ENCODE measurements at places on chromosomes 11 and 22.

DNA sequence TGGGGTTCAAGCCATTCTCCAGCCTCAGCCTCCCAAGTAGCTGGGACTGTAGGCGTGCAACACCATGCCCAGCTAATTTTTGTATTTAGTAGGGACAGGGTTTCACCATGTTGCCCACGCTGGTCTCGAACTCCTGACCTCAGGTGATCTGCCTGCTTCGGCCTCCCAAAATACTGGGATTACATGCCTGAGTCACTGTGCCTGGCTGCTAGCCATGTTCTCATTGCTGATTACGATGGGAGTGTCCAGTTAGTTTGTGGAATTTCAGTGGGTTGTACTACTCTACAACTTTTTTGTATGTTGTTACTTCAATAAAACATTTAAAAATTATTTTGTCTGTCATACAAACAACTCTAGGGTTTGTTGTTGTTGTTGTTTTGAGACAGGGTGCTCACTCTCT lies 4.8 kb upstream of the VPS11 start:
- DNase-seq: peak; percentile 86

GRCh38 chr11:96105197-96105895 lies 181.4 kb upstream of the MTMR2 start:
- no peak for DNase-seq

DNA sequence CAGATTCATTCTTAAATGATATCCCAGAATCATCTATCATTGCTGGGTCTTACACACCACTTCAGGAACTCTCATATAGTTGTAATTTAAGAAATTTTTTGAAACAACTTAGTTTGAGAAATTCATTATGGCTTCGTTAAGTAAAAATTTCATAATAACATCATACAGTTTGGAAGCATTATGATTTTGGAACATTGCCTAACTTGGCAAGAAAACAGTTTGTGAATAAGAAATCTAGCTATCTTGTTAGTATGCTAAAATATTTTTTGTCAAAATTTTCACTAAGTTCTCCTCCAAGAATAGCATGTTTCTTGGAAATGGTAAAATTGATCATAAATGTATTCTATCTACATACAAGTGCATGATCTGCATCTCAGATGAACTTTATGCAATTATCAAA lies 217.7 kb downstream of the CNTN5 start:
- DNase-seq: no peak

- DNase-seq: no peak
These were observed 54.6 kb downstream of the LRRC74B start for GRCh38 chr22:21100149-21101032.

- DNase-seq: no peak
These were observed 313.9 kb upstream of the B3GAT1 start for GRCh38 chr11:134725716-134726639.

DNA sequence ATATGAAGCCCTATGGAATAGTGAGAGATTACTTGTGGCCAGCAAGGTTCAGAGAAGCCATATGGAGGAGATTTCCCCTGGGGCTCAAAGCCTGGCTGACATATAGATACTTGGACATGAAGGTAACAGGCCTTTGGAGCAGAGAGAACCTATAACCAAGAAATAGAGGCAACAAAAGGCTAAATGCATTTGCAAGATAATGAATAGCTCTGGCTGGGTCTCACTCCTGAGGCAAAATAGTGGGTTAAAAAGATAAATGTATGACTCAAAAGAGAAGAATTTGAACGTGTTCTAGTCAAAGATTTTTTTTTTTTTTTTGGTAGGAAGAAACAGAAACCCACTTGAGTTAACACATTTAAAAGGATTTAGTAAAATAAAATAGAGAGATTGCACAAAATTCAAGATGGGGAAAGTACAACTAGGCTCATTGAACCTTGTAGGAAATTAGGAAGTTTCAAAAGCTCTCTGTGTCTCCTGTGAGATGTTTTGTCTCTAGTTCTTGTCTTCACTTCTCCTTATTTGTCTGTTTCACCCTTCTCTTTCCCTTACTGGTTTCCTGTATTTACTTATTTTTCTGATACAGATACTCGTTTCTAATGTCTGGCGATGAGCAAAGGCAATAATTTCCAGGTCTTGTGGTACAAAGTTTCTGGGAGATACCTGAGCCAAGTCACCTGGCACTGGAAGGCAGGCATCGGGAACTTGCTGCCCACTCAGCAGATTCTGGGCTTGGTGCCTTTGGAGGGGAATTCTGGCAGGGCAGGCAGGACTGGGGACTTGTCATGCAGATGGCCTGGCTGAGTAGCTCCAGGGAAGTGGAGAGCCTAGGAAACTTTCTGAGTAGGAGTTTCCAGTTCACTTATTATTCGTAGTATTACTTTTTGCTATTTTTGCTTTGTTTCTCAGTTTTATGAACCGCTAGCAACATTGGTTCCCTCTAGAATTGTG lies 49.2 kb upstream of the SESN3 start:
- no peak for DNase-seq

GRCh38 chr11:38593649-38594048 lies 1995.6 kb upstream of the RAG2 start:
- no peak for DNase-seq

DNA sequence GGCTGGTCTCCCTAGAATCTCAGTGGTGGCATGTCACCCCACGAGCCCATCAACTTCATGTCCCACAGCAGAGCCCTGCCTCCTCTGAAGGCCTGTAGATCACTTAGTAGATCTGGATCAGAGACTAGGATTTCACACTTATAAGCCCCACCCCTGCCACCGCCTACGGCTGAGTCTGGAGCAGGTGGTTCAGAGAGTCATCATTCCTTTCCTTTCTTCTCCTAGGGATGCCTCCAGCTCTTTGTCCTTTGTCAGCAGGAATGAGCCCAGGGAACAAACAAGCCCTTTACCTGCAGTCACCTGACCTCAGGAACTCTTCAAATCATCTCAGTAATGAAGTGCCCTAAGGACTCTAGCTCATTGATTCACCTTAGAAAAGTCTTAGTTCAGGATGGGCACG lies 37.8 kb downstream of the SCGB1A1 start:
- no peak for DNase-seq

DNA sequence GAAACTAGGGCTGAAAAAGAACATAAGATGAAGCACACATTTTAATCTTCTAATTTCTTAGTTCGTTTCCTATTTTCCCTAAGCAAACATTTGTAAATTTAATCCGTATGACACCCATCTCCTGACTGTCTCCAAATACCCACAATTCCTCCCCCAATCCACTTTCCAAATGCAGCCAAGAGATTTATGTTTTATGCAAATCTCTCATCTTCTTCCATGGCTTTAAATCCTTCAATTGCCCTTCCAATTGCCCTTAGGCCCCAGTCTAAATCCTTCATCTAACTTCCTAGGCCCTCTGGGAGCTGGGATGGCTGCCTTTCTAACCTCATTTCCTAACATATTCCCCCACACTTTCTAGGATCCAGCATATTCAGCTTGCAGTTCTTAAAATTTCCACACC lies 18.0 kb upstream of the POU2AF1 start:
- no peak for DNase-seq

- DNase-seq: no peak
These were observed 9.6 kb downstream of the ANKK1 start for GRCh38 chr11:113397212-113397611.

DNA sequence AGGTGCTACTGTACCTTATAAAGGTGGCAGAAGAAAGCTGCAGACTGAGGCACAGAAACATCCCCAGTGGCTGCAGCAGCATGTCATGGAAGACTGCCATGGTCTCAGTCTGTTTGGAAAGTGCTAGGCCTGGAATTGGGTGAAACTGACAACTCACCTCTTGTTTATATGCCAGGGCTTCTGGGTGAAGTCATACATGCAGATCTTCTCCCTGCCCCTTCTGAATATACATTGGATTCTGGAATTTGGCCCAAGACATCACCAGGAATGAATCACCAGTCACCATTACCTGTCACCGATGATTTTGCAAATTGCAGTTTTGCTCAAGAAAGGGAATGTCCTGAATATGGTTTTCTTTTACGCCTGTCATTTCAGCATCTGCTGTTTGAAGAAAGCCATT lies at the start of gene PLET1:
PLET1 (minus strand) TSS at position 371 of the 400 bp plus-strand sequence; CDS start at position 100, 271 bp downstream.
- no peak for DNase-seq

GRCh38 chr11:45833761-45834160 lies 13.5 kb upstream of the CRY2 start:
- no peak for DNase-seq

GRCh38 chr11:116939499-116939898 lies 102.1 kb upstream of the APOA1 start:
- DNase-seq: no peak

DNA sequence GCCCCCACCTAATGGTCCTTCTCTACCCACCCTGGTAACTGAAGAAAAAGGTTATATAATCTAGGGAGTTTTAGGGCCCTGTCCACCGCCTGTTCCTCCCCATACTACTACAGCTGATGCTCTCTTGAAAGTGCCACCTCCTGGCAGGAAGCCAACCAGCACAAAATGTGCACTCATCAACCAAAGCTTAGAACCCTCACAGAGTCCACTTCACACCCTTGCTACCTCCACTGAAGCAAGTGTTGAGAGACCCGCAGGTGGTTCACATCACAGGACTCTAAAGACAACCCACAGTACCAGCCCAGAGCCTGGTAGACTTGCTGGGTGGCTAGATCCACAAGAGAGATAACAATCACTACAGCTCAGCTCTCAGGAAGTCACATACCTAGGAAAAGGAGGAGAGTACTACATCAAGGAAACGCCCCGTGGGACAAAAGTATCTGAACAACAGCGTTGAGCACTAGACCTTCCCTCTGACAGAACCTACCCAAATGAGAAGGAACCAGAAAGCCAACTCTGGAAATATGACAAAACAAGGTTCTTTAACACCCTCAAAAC lies 17.5 kb upstream of the OR10W1 start:
- DNase-seq: no peak

- DNase-seq: no peak
These were observed 269.4 kb downstream of the TTC28 start for GRCh38 chr22:28410050-28410816.

DNA sequence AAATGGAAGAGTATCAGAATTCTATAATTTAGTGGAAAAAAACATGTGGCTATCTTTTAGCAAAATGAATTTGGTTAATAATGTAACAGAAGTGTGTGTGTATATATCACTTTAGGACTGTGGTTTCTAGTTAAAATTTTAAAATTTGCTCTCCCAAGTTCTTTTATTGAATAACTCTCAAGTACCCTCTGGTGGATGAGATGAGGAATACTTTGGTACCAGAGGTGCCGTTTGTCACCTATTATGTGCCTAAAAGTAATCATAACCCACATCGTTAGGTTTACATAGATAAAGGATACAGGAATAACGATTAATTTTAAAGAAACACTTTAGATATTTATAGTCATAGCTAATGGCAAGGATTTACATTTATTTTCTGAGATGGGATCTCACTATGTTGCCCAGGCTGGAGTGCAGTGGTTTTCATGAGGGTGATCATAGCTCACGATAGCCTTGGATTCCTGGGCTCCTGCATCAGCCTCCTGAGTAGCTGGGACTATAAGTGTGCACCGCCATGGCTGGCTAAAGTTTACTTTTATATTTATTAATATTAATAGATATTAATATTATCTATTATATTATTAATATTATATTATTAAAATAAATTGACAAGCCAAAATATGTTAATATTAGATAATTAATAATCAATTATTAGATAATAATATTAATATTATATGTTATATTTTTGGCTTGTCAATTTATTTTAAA lies 66.7 kb upstream of the CAPRIN1 start:
- peak; percentile 59 for DNase-seq

DNA sequence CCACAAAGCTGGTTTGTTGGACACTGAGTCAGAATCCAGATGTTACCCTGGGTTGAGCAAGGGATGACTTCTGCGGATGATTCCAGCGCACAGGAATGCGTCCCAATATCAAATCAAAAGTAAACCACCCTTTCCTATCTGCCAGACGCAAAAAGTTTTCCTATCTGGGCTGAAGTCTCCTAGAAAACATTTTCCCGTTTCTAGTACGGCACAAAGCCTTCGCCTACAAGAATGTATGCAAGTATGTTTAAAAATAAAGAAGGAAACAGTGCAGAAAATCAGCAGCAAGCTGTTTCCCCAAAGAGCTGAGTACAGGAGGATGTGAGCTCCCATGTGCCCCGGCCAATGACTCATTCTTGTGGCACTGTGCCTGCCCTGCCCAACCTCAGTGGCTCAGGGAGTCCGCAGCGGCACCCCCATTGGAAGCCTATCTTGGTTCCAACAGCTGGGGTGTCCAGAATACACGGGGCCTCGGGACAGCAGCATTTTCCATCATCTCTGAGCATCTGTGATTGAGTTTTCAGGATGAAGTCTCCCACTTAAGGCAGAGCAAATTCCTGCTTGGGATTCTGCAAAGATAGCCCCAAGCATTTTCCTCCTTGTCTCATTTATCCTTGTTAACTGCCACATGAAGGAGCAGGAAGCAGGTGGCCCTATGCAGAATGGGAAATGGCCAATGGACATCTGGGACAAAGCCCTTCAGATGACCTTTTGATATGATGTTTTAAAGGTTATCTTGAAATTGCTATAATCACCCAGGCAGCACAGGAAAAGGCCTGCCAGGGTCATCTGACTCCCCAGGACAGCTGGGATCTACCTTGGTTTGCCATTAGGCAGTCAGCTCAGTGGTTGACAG lies 17.5 kb downstream of the KCNJ5 start:
- peak; percentile 51 for DNase-seq

- no peak for DNase-seq
These were observed 67.6 kb downstream of the UBASH3B start for GRCh38 chr11:122723106-122723505.

- no peak for DNase-seq
These were observed 524.9 kb downstream of the CNTN5 start for GRCh38 chr11:99545616-99546015.
